ENCODE measurements at places on chromosomes 2 and 18. TPM values are rescaled to one million over a fixed set of nuclear protein-coding genes. Genes with fewer than 3 reads are reported as not detected.

GRCh38 chr2:33166287-33166881 is 219.6 kb downstream of the LTBP1 start:
- H3K27me3 ChIP-seq = no peaks in the 10 kb centered on the region
- DNase-seq = no peak
- H3K36me3 ChIP-seq = peaks cover 3% of the 10 kb centered on the region
- no peak overlapping the region for H3K4me3 ChIP-seq

- no peak overlapping the region for H3K27ac ChIP-seq
- H3K27me3 ChIP-seq = peaks cover 15% of the 10 kb centered on the region
- H3K36me3 ChIP-seq = no peaks in the 10 kb centered on the region
Observed at GRCh38 chr2:153477636-153478288, 800 bp downstream of the RPRM start.

GRCh38 chr18:44500808-44501610 is 179.7 kb upstream of the SETBP1 start:
- H3K27me3 ChIP-seq = no peaks in the 10 kb centered on the region
- H3K4me1 ChIP-seq = no peaks in the 10 kb centered on the region
- no peak overlapping the region for H3K4me3 ChIP-seq
- no peak for DNase-seq
- no peaks in the 10 kb centered on the region for H3K36me3 ChIP-seq

UNC80 gene
- total RNA-seq = 0.47 TPM

GRCh38 chr2:17543131-17543660 is 2.7 kb downstream of the VSNL1 start:
- H3K4me3 ChIP-seq = peak overlapping the region; percentile 82
- DNase-seq = peak; percentile 80
- H3K36me3 ChIP-seq = no peaks in the 10 kb centered on the region
- no peaks in the 10 kb centered on the region for H3K27me3 ChIP-seq
- peaks cover 46% of the 10 kb centered on the region for H3K4me1 ChIP-seq

DNA sequence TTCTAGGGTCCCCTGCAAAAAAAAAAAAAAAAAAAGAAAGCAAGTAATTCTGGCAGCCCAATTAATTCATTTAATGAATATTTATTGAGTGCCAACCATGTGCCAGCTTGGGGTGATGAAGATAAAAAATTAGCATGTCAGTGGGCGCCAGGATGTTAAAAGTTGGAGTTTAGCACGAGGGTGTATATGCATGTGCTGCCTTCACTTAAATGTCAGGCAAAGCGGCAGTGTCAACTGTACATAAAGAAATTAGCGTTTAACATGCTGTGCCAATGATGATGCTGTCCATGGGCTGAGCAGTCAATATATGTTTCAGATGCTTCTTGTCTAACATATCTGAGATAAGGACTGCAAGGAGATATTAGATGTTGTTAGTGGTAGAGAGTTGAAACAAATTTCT is 49.5 kb downstream of the ASAP2 start:
- peak overlapping the region; percentile 75 for H3K27ac ChIP-seq
- no peak overlapping the region for H3K4me3 ChIP-seq
- H3K36me3 ChIP-seq = no peaks in the 10 kb centered on the region

- no peaks in the 10 kb centered on the region for H3K4me1 ChIP-seq
- no peak for DNase-seq
- H3K36me3 ChIP-seq = no peaks in the 10 kb centered on the region
- H3K27me3 ChIP-seq = no peaks in the 10 kb centered on the region
Observed at GRCh38 chr2:46858702-46859090, 56.9 kb downstream of the MCFD2 start.

ALK gene
- 0.35 TPM for total RNA-seq

CCDC195 gene
- total RNA-seq = not detected

NCKAP1 gene
- total RNA-seq = 179 TPM

GPR75 gene
- total RNA-seq = 4.1 TPM

DNA sequence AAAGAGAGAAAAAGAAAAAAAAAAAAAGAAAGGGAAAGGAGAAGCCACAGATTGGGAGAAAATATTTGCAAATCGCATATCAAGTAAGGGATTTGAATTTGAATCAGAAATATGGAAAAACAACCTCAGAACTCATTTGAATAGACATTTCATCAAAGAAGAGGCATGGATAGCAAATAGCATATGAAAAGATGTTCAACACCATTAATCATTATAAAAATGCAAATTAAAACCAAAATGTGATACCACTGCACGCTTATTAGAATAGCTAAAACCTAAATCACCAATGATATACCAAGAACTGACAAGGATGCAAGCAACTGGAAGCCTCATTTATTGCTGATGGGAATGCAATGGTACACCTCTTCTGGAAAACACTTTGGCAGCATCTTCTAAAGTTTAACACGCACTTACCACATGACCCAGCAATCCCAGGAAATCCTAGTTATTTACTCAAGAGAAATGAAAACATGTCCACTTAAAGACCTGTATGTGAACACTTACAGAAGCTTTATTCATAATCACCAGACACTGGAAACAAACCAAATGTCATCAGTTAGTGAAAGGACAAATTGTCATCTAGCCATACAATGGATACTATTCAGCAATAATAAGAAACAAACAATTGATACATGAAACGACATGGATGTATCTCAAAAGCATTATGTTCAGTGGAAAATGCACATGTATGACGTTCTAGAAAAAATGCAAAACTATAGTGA is 10.3 kb downstream of the DNER start:
- H3K36me3 ChIP-seq = no peaks in the 10 kb centered on the region
- no peak overlapping the region for H3K27ac ChIP-seq
- no peak overlapping the region for H3K4me3 ChIP-seq

- no peaks in the 10 kb centered on the region for H3K36me3 ChIP-seq
- no peak overlapping the region for H3K4me3 ChIP-seq
- peaks cover 5% of the 10 kb centered on the region for H3K4me1 ChIP-seq
- no peak for DNase-seq
- no peak overlapping the region for H3K27ac ChIP-seq
- H3K27me3 ChIP-seq = no peaks in the 10 kb centered on the region
Observed at GRCh38 chr2:22690096-22690495, 694.9 kb upstream of the KLHL29 start.

GRCh38 chr2:64819774-64820688 is 166.3 kb upstream of the SERTAD2 start:
- no peaks in the 10 kb centered on the region for H3K36me3 ChIP-seq
- DNase-seq = no peak
- H3K4me3 ChIP-seq = no peak overlapping the region

MSTN gene
- not detected for total RNA-seq

DNA sequence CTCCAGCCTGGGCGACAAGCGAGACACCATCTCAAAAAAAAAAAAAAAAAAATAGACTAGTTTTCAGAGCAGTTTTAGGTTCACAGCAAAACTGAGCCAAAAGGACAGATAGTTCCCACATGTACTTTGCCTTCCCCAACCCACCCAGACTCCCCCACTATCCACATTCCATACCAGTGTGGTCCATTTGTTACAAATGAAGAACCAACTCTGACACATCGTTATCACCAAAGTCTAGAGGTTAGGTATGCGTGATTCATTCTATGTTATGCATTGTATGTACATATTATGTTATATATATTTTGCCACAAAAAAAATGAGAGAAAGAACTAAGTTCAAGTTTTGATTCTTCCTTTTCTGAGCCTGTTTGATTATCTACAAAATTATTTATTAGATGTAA is 3.5 kb downstream of the DUSP11 start:
- DNase-seq = no peak
- no peak overlapping the region for H3K27ac ChIP-seq
- no peaks in the 10 kb centered on the region for H3K27me3 ChIP-seq

GRCh38 chr2:46774499-46775228 is 140.9 kb downstream of the MCFD2 start:
- H3K4me3 ChIP-seq = no peak overlapping the region
- DNase-seq = no peak
- no peaks in the 10 kb centered on the region for H3K27me3 ChIP-seq
- H3K36me3 ChIP-seq = no peaks in the 10 kb centered on the region

DNA sequence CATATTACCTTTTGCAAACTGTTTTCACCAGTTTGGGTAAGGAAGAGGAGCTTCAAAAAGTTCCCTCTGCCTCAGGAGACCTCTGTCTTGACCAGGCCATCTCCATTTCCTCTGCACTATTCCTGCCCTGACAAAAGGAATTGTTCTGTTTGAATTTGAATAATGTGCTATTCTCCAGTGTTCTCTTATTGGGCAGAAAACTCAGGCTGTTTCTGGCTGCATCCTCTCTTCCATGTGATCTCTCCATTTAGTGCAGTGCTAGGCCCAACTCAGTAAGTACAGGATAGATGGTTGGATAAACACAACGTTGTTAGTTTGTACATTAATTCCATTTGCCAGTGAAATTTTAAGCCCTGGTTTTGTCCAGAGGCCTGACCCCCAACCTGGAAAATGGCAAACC is 102.2 kb upstream of the CELF4 start:
- no peaks in the 10 kb centered on the region for H3K36me3 ChIP-seq
- no peaks in the 10 kb centered on the region for H3K27me3 ChIP-seq
- no peak for DNase-seq

SIGLEC15 gene
- not detected for total RNA-seq

CYRIA gene
- 3.9 TPM for total RNA-seq

DNA sequence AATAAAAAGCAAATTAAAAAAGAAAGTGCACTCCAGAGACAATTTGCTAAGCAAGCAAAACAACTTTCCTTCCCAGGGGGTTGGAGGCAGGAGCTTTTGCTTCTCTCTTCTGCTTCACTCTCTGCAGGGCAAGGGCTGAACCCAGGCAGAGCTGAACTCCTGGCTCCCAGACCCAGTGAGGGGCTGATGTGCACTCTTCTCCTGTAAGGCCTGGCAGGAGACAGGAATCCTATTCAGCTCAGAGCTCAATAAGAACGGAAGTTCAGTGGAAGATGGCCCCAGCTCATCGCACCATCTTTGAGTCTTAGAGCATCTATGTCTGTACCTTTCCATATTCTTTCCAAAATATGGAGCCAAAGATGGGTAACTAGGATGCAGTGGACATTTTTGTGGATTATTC is 29.1 kb downstream of the CIB4 start:
- H3K4me3 ChIP-seq = no peak overlapping the region
- peaks cover 6% of the 10 kb centered on the region for H3K4me1 ChIP-seq
- no peak overlapping the region for H3K27ac ChIP-seq
- DNase-seq = no peak
- H3K36me3 ChIP-seq = no peaks in the 10 kb centered on the region

DNA sequence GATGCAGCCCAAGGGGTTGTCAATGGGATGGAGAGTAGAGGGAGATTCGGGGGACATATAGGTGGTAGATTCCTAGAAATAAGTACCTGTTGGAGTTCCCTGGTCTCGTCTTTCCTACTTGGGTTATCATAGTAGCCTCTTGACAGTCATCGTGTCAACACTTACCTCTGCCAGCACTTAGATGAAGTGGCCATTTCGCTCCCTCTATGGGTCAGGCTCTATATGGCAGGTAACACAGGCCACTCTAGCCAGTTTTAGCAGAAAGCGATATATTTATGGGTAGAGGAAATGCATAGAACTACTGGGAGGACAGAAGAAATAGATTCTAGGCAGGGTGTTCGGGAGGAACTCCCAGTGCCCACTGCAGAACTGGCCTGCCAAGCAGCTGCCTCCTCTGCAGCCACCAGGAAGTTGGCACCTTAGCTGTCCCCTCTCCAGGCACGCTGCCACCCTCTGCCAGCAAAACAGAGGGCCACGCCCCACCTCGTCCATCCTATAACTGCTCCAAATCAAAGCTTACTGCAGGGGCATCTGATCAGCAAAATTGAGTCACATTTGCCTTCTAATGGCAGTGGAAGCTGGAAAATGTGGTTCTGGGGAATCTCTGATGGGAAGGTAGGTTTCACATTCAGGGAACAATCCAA is 181.3 kb downstream of the INSIG2 start:
- no peak overlapping the region for H3K4me3 ChIP-seq
- H3K27me3 ChIP-seq = no peaks in the 10 kb centered on the region
- H3K27ac ChIP-seq = no peak overlapping the region
- no peaks in the 10 kb centered on the region for H3K4me1 ChIP-seq

All from GM23338 (cell line).